ENCODE measurements at places on chromosomes 4 and X.
A peak's percentile ranks its signal among the peaks of the same experiment; 100 is the strongest.

- no peak for DNase-seq
Observed at GRCh38 chr4:67122029-67122428, 423.3 kb downstream of the CENPC start.

DNA sequence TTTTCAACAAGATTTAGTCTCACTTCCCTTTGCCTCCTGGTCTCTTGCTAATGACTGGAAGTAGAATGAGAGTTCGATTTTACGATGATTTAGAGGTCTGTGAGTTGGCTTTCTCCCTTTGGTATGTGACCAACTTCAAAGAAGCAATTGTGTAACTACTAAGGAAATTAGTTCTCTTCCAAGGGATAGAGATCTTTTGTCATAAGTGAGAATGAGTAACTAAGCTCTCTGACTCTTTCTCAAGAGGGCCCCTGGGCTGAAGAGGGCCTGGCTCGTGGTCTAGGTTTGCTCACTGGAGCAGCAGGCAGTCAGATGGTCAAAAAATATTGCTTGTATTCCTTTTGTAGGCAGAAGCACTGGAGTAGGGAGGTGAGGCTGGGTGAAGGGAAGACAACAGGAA, 176.3 kb downstream of the ENOX2 start:
- no peak for DNase-seq

- DNase-seq, result no peak
Observed at GRCh38 chrX:96004386-96004785, 680.3 kb upstream of the DIAPH2 start.

- peak; percentile 90 for DNase-seq
Observed at GRCh38 chrX:49100704-49101628, 21.3 kb upstream of the WDR45 start.

DNA sequence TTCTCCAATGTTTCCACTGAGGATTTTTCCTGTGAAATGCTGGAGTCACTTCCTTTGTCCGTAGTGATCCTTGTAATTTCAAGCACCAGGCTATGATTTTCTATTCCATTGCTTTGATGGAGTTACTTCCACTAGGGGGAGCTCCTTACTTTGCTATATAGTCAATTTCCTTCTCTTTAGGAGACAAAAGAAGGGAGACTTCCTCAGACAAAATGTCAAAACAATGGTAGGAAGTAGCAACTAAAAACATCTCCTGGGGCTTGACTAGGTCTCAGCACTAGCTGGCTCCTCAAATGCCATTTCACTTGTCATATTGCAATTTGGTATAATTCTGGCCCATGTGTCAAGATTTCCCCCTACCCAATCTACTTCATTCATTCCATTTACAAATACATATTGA, 24.1 kb downstream of the ZCCHC12 start:
- no peak for DNase-seq

DNA sequence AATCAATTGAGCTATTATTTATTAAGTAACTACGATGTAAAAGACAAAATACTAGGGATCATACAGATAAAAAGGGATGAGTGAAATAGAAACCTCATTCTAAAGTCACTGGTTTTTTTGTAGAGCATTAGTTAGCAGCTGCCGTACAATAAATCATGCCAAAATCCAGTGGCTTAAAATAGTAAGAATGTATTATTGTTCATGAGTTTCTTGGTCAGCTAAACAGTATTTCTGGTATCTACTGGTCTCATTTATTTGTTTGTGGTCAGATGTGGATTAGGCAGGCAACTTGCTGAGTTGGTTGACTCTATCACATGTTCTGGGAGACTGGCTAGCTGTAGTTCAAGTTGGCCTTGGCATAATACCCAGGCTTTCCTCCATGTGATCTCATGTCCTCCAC, 667.3 kb downstream of the GALNTL6 start:
- no peak for DNase-seq

DNA sequence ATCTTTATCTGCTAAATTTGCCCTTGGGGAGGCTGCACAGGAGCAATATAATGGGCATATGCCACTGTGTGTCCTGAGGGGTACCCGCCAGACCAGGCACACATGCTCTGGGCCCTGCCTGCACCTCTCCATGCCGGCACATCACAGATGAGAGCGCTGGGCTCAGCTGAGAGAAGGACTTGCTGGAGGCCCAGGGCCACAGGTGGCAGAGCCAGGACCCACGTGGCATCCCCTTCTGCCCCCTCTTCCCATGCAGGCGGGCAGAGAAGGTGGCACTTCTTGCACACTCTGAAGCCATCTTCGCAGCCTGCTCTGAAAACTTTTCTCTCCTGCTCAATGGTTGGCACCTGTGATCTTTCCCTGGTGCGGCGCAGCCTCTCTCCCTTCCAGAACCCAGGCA, 20.1 kb downstream of the CPZ start:
- no peak for DNase-seq

DNA sequence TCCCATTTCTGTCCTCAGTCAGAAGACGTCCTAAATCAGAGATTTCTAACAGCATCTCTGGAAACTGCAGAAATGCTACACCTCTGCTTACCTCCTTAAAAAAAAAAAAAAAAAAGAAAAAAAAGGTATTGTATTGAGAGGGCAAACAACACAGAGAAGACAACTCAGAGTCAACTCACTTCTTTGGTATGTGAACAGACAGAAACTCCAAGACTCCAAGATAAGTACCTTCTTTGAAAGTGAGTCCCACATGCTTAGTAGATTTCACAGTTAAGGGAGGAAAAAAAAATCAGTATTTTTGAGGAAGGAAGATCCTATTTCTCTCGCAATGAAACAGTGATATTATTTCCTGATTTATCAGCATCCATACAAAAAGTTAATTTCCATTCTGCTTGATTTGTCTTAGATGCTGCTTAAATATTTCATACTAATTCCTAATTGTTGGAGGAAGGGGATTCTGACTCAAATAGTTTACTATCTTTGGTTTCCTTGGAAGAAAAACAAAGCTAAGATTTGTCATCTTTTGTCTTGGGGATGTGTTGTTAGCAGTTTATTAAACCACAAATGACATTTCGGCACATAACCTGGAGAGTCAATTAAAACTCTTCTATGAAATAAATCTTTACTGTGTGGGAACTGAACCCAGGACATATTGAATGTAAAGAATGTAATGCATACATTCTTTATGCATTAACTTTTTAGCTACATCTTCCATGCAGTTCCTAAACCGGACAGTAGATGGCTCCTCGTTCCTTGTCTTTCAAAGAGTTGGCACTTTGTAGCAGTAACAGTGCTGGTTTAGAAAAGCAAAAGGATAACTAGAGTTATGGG, 4.7 kb downstream of the RASGEF1B start:
- DNase-seq, result no peak

DNA sequence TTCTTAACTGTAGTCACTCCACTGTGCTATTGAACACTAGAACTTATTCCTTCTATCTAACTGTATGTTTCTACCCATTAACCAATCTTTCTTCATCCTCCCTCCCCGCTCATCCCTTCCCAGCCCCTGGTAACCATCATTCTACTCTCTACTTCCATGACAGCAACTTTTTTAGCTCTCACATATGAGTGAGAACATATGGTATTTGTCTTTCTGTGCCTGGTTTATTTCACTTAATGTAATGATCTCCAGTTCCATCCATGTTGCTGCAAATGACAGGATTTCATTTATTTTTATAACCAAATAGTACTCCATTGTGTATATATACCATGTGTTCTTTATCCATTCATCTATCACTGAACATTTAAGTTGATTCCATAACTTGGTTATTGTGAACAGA, 186.5 kb downstream of the GABRB1 start:
- DNase-seq, result no peak

DNA sequence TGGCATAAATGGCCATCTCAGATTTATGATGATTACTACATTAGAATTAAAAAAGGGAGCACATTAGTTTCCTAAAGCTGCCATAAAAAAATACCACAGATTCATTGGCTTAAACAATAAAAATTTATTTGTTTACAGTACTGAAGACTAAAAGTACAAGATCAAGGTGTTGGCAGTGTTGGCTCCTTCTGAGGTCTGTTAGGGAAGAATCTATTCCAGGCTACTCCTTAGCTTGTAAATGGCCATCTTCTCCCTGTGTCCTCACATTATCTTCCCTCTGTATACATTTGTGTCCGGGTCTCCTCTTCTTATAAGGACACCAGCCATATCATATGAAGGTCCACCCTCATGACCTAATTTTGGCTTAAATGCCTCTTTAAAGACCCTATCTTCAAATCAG, 341.0 kb downstream of the SLC7A11 start:
- no peak for DNase-seq

DNA sequence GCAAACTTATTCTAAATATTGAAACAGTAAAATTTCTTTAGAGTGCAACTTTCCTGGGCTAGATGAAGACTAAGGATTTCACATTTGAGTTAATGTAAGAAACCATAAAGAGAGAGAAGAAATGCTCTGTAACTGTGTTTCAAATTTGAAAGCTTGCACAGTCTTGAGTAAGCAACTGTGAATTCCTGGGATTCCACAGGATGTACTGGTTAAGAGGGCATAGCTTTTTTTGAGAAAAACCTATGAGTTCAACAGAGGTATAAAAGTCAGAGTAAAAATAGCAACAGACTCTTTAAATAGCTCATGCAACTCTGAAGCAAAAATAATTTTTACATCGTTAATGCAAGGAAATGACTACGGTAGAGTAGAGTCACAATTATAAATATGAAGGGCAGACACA, 25.5 kb downstream of the ZNF330 start:
- DNase-seq, result no peak

- DNase-seq, result no peak
Observed at GRCh38 chrX:13263560-13264251, 56.1 kb downstream of the ATXN3L start.

GRCh38 chr4:84145176-84145575, 353.9 kb downstream of the NKX6-1 start:
- no peak for DNase-seq

DNA sequence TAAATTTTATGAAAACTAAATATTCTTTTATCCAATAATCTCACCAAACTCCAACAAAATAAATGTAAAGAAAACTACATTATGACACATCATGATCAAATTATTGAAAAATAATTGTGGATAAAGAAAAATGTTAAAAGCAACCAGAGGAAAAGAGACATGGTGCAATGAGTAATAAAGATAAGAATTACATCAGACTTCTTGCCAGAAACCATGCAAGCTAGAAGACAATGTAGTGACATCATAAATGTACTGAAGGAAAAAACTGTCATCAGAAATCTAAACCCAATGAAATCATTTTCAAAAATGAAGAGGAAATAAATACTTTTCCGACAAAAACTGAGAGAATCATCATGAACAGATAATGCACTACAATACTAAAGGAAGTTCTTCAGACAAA, 135.9 kb upstream of the EOLA2 start:
- no peak for DNase-seq

DNA sequence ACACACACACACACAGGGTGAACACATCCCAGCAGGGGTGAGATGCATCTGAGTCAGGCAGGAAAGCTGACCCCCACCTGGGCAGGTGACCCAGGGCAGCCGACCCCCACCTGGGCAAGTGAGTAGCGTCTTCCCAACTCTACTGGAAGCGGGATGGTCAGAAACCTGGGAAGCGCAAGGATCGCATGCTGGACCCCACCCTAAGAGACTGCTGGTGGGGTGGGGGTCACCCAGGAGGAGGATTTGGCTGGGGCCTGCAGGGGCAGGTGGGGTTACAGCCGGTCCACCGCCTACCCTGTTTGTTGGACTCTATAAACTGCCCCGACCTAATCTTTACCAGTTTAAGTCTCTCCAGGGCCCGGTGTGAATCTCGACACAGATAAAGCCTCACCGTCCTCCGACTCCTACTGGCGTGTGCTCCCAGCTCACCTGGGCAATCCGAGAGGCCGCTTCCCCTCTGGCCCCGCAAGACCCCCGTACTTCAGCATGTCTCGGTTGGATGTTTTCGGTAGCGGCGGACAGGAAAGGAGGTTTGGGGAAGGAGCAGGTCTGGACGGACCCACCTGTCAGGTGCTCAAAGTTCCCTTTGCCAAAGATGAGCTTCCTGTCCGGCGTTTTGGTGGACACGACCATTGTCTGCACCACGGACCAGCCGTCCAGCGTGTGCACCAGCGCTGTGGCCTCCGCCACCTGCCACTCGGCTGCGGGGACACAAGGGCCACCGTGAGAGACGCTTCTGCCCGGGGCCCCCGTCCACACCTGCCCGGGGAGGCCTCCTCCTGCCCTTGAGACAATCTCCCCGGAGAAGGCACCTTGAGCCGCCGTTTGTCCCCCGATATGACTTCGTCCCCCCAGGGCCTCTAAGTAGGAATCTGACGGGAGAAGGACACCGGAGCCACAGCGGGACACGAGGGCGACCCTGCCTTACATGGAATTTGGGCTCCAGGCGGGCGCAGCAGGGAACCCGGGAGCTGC, 2.0 kb downstream of the GTPBP6 start:
- DNase-seq, result no peak

DNA sequence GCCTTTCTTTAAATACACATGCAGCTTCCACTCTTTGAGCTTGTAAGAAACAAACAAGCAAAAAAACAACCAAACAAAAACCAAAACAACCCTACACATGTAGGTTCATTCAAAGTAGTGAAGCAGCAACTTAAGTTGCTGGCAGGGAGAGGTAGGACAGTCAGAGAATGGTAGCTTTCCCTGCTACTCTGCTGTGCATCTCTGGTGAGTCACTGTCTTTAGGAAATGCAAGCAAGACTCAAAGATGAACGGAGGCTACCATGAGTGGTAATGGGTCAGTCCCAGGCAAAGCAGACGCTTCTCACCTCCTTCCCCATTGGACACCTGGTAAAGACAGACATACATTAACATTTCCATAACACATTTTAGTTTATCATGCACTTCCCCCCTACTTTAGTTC, 43.2 kb downstream of the PGRMC2 start:
- no peak for DNase-seq

GRCh38 chr4:186485561-186486062, 69.8 kb downstream of the MTNR1A start:
- DNase-seq, result no peak

- DNase-seq, result no peak
Observed at GRCh38 chrX:39814391-39814790, 283.4 kb downstream of the BCOR start.

All from GM12892 (cell line).